GM12864 (cell line): ENCODE measurements at places on chromosomes 5 and 9.

- no peak for DNase-seq
These were observed 216.2 kb upstream of the PIK3R1 start for GRCh38 chr5:67999391-67999790.

DNA sequence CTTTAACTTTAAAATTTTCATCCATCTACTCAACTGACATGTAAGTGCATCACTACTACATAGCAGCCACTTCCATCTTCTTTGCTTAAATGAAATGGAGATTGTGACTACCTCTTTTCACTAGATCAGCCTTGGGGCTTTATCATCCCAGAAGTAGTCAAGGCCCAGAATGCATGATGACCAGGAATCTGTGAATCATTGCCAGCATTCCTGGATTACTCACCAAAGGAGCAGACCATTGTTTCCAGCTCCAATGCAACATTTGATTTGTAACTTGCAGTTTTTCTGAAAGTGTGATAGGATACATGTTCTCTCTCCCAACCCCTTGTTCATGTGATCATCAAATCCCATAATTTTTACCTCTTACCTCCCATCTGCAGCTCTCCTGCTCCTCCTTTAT lies 65.1 kb downstream of the PLPPR1 start:
- DNase-seq: no peak

DNA sequence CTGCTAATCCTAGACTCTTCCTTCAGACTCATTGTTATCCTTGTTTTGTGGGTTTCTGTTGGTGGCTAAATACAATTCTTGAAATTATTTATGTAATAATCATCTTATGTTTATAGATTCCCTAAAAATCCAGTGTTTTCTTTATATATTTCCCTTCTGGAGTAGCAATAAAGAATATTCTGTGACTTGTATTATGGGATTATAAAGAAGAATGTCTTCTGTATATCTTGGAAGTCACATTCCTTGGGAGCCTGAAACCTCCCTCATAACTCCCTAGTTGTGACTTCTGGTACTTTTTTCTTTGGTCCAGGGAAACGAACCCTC lies 356.1 kb downstream of the TMEM167A start:
- no peak for DNase-seq

GRCh38 chr5:140043508-140043872 lies 391 bp upstream of the NRG2 start:
- DNase-seq: no peak

GRCh38 chr9:112104901-112105300 lies 70.2 kb downstream of the SUSD1 start:
- no peak for DNase-seq

DNA sequence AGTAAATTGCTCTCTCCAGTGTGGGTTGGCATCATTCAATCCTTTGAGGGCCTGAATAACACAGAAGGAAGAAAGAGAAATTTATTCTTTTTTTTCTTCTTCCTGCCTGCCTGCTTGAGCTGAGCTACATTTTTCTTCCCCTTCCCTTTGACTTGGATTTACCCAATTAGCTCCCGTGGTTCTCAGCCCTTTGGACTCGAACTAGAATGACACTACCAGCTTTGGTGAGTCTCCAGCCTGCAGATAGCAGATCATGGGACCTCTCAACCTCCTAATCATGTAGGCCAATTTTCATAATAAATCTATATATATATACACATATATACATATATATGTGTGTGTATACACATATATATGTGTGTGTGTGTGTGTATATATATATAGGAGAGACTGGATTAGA lies 128.6 kb downstream of the ISOC1 start:
- no peak for DNase-seq

GRCh38 chr5:93099902-93100347 lies 481.1 kb downstream of the NR2F1-AS1 start:
- no peak for DNase-seq

DNA sequence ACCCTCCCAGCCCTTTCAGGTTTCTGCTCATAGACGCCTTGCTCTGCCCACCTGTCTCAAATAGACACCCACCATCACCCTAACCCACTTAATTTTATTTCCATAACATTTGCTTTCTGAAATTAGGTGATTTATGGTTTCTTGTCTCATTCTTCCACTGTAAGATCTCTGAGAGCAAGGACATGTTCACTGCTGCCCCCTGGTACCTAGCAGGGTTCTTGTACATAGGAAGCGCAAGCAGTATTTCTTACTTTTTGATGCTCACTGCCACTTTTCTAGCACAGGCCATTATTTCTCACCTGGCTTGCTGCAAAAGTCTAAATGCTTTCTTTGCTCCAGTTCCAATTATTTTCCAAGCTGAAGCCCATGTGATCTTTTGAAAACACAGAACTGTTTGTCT lies 16.8 kb downstream of the C9orf57 start:
- no peak for DNase-seq

DNA sequence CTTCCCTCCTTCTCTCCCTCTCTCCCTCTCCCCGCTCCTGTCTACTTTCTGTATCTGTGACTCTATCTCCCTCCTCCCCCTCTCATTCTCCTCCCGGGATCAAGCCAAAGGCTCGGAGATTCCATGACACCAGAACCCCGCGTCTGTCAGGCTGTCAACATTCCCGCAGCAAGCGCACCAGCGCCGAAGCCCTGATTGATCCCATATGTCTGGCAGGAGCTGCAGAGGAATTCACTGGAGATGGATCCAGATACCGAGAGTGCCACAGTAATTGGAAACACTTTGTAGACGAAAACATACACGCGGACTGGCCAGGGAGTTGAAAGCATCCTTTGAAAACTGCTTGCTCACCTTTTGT lies 300 bp upstream of the SVEP1 start:
- DNase-seq: no peak

DNA sequence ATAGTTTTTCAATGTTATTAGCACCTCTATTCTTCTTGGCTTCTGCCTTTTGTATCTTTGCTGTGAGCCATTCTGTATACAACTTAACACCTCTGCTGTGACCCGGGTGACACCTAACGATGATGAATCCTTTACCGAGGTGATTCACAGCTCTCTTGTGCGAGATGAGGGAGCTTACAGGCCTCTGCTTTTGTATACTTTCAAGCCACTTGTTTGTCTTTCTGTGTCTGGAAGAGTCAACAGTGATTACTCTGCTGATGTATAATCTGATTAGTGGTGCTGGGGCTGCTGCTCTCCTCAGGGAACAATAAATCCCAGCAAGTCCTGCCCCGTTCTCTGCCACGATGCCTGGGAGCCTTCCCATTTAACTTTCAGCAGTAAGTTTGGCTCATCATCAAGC lies 442.9 kb upstream of the SGCD start:
- no peak for DNase-seq

DNA sequence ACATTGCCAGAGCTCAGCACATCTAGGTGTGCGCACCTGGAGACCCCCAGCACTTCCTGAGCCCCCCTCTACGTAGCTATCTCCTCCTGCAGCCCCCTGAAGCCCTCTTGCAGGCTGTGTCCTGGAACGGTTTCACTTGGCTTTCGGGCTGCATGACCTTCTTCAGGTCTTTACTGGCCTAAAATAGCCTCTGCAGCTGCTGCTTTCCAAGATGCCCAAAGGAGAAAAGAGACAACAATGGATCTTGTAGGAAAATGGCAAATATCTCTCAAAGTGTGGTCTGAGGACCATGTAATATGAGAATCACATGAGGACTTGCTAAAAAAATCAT lies 6.6 kb upstream of the ERMP1 start:
- no peak for DNase-seq

DNA sequence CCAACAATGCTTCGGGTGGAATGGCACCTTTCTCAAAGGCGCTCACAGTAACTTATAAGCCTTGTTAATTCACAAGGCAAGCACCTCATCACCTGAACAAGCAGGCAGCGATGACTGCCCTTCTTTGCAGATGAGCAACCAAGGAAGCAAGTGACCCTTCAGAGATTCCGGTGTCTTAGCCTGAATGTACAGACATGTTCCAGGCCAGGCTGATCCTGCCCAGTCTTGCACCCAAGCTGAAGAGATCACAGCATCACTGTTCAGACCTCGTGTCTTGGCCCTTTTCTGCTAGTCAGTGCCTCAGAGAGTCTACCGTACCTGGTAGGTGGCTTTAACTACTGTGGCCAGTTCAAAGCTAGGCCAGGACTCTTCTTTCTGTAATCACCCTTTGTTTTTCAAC lies 94.7 kb upstream of the ERCC6L2 start:
- no peak for DNase-seq
